ENCODE measurements at places on chromosomes 1 and 21.

- no peak for DNase-seq
Observed at GRCh38 chr1:14739082-14739832, 140.8 kb downstream of the KAZN start.

- no peak for DNase-seq
Observed at GRCh38 chr1:12665511-12665910, 21.6 kb downstream of the AADACL4 start.

- no peak for DNase-seq
Observed at GRCh38 chr1:224116131-224116530, 2.2 kb downstream of the FBXO28 start.

GRCh38 chr1:13543451-13544220 is 29.8 kb upstream of the LRRC38 start:
- no peak for DNase-seq

DNA sequence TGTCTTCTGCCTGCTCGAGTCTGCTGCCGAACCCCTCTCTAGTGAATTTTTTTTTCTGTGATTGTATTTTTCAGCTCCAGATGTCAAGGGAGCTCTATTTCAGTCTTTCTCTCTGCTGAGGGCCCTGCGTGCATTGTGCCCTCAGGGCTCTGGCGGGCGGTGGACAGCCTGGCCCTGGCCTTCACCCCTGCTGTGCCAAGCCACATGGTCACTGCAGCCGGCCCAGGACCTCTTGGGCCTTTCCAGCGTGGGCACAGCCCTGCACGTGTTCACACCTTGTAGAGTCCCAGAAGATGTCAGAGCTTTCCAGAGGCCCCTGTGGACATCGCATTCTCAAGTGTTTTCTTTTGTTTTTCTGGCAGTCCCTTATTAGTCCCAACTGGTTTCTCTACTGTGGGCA is 55.7 kb downstream of the PCNT start:
- no peak for DNase-seq

- DNase-seq, result no peak
Observed at GRCh38 chr1:162178432-162178831, 108.9 kb downstream of the NOS1AP start.

GRCh38 chr1:21344750-21345443 is 54.6 kb upstream of the ECE1 start:
- DNase-seq, result no peak

- no peak for DNase-seq
Observed at GRCh38 chr1:10489291-10490055, 14.7 kb downstream of the PEX14 start.

GRCh38 chr1:229238674-229239415 is 32.1 kb upstream of the RAB4A start:
- DNase-seq, result no peak

DNA sequence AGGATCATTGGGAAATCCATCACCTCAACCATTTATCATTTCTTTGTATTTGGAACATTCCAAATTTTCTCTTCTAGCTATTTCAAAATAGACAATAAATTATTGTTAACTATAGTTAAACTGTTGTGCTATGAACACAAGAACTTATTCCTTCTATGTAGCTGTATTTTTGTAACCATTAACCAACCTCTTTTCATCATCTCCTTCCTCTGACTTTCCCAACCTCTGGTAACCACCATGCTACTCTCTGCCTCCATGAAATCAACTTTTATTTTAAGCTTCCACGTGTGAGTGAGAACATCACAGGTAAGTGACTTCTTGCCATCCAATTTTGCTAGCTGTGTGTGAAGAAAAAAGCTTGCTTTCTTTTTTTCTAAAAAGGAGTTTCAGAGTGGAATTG is 418 bp downstream of the IFI44L start:
- DNase-seq, result no peak

DNA sequence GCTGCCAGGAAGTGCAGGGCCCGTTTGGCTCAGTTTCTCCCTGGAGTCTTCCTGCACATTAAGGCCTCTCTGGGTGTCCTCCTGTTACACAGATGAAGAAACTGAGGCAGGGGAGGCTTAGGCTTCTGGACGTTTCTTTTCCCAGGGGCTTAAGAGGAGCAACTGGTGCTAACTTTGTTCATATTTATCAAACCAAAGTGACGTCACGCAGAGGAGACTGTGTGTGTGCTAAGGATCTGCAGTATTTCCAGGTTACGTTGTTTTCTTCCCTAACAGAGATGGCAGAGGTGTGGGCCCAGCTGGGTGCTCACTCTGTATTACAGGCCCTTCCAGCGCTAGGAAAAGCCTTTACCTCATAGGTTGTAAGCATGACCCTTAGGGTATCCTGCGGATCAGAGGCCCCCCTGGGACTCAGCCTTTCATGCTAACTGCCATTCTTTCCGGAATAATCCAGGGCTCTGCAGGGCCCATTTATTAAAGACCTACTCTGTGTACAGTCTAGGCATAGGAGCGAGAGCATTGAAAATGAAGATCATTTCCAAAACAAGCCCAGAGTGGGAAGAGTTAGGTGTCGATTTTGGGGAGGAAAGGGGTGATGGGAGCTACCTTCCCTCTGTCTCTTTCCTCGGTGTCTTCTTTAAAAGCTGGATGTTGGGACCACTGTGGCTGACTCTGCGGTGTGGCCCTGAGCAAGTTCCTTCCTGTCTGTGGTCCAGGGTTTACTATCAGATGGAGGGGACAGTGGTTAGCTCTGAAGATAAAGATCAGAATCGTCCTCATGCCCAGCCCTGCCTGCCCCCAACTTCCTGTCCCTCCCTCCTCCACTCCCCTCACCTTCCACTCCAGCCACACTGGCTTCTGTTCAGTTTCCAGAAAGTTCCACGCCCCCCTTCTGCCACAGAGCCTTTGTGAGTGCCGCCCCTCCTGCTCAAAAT is 4.6 kb downstream of the AGTRAP start:
- no peak for DNase-seq
